ENCODE measurements at places on chromosomes 2 and 18.

GRCh38 chr2:233707940-233708644 lies 4.6 kb upstream of the UGT1A5 start:
- no peak for DNase-seq

DNA sequence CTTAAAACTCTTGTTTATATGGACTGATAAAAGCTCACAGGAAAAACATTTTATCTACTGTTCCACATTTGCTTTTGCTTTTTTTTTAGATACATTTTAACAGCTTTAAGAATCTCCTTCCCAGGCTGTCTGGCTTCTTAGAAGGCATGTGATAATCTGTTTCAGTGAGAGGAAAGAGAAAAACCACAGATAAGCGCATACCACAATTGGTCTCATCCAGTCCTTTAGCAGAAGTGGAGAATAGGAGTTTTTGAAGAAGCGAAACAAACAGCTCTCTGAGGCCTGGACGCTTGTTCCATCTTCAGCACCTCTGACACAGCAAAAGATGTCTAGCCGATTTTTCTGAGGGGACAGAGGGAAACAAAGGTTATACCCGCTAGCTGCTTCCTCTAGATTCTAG lies 37.6 kb downstream of the RMC1 start:
- peak; percentile 87 for DNase-seq

DNA sequence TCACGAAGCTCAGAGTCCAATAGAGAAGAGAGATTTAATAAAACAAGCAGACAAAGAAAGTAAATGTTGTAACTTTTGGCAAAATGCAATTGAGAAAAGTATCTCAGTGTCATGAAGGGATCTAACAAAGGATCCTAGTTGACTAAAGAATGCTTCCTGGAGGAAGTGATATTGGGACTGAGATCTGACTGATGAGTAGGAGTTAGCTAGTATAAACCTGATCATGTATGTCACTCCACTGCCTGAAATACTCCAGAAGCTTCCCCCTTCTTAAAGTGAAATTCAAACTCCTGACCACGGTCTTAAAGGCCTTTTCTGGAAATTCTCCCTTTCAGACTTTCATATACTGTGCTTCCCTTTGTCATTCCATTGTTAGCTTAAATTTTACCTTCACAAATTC lies 1102.4 kb upstream of the ZEB2 start:
- DNase-seq = no peak

GRCh38 chr2:43073401-43073825 lies 153.0 kb downstream of the ZFP36L2 start:
- peak; percentile 45 for DNase-seq

GRCh38 chr2:105573910-105574655 lies 170.6 kb upstream of the NCK2 start:
- no peak for DNase-seq

GRCh38 chr2:68889021-68889420 lies 17.8 kb upstream of the BMP10 start:
- DNase-seq = no peak

DNA sequence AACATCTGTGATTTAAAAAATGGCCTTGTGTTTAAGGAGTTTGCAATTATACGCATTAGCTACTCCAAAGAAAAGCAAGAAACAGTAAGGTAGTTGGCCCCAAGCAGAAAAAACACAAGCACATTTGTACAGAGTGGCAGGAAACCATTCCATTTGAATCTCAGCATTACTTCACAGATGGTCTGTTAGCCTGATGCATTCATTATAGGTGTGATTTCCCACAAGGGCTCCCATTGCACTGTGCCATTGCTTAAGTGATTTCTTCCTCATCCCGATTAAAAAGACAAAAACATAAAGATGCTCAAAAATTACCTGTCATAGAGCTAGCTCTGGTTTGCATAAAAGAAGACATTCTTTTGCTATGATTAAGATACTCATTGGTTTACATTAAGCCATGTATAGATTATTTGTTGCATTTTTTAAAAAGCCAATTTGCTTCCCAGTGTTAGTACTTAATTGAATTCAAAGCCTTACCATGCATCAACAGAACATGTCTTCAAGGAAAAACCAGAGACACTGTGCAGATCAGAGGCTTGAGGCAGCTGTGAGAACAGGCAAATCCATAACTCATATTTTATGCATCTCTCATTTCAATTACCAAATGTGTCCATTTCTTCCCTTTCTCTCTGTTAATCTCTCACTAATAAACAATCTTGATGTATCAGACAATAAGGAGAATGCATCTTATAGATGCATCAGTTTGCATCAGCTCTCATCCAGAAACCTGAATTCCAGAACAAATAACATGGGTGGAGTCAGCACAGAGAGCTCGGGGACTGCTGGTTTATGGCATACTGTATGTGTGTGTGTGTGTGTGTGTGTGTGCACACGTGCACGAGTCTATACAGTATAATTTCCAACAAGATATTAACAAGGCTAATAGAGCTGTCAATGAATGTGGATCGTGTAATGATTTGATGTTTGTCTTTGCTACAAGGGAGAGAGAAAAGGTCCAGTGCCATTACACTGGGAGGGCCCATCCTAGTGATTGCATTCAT lies 558.6 kb upstream of the HS6ST1 start:
- DNase-seq = no peak

DNA sequence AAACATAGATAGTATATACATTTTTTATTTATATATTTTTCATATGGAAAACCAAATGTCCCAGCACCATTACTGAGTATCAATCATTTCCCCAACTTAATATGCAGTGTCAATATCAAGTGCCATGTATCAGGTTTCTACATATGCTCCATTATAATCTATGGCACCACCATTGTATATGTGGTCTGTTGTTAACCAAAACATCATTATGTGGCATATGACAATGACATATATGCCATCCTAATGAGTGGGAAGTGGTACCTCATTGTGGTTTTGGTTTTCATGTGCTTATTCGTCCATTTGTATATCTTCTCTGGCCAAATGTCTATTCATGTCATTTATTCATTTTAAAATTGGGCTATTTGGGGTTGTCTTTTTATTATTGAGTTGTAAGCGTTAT lies 9.2 kb downstream of the PTPN18 start:
- no peak for DNase-seq

GRCh38 chr2:8847400-8847799 lies 10.0 kb upstream of the KIDINS220 start:
- no peak for DNase-seq

DNA sequence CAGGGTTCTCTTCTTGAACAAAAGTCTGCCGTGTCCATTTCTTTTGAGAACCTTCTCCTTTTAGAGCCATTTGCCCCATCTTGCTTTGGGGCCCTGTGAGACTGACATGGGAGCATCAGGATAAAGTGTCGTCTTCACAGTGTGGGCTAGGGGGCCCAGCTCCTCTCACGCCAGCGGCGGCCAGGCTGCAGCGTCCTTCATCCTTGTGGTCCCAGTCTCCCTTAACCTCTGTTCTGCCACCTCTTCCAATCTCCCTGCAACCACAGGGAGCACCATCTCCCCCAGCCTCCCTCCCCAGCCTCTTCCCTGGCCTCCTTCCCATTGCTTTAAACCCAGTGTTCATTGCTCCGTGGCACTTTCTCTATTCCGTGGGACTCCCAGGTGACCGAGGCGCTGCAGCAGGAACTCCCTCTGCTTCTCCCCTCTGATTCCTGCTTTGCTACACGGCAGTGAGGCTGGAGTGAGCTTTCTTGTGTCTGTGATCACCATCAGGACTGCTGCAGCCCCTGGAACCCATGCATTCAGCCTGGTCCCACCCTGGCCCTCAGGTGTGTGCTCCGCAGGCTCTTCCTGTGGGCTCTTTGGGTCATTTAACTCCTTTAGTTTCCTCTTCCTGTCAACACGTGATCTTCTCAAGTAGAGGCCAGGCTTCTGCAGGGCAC lies 234.1 kb downstream of the MYT1L start:
- no peak for DNase-seq

- no peak for DNase-seq
Measured at GRCh38 chr18:48208432-48209140, 200.6 kb downstream of the ZBTB7C start.

GRCh38 chr2:206853915-206854314 lies 85.4 kb upstream of the CPO start:
- no peak for DNase-seq

- no peak for DNase-seq
Measured at GRCh38 chr2:203077451-203077850, 62.8 kb downstream of the NBEAL1 start.

- no peak for DNase-seq
Measured at GRCh38 chr2:148221926-148222325, 201.0 kb downstream of the MBD5 start.

- DNase-seq = no peak
Measured at GRCh38 chr2:100865816-100866460, 46.0 kb downstream of the NPAS2 start.

- no peak for DNase-seq
Measured at GRCh38 chr2:235968155-235968554, 200.0 kb downstream of the GBX2 start.

- DNase-seq = no peak
Measured at GRCh38 chr2:68565858-68566257, 77.5 kb upstream of the PROKR1 start.

GRCh38 chr2:16622399-16622968 lies 43.1 kb downstream of the CYRIA start:
- DNase-seq = peak; percentile 83

GRCh38 chr2:201888426-201888800 lies 82.1 kb downstream of the CDK15 start:
- no peak for DNase-seq

DNA sequence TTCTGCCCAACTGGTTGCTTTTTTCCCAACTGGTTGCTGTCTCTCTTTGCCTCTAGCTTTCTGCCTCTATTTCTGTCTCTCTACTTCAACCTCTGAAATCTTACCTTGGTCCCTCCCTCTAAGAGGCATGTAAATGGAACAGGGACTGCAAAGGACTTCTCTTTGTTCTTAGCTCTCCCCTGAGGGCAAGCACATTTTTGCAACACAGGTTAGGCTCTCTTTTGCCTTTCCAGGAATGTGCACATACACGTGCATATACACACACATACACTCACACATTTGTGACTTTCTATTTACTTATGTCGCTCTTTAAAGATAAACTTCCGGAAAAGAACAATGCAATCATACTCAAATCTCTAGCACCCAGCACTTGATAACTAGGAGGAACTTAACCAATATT lies 262.6 kb upstream of the DDX18 start:
- no peak for DNase-seq

DNA sequence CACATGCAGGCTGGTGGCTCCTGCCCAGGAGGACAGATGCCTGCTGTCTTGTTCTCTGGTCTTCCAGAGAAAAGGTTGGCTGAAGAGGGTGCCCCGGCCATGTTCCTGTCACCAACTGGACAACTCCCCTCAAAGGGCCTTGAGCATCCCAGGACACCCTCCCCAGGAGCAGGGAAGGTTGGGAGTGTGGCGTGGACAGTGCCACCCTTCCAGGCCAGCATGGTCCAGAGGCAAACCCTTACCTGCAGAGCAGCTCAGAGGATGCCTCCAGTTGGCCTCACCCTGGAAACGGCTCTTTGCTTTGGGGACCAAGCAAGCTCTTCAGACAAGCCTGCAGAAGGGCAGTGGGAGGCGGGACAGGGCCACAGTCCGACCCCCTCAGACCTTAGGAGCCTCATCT lies 4.9 kb upstream of the GPC1 start:
- no peak for DNase-seq

- no peak for DNase-seq
Measured at GRCh38 chr2:108199726-108200125, 40.0 kb upstream of the SULT1C3 start.

- DNase-seq = no peak
Measured at GRCh38 chr2:212727751-212728150, 189.1 kb upstream of the ERBB4 start.

- DNase-seq = peak; percentile 35
Measured at GRCh38 chr2:206004004-206004693, 81.8 kb downstream of the INO80D start.

GRCh38 chr2:32746669-32747068 lies 118.8 kb downstream of the TTC27 start:
- DNase-seq = no peak

GRCh38 chr18:45249246-45249661 lies 366.0 kb upstream of the SLC14A2 start:
- no peak for DNase-seq

GRCh38 chr2:226969417-226970080 lies 133.7 kb downstream of the RHBDD1 start:
- DNase-seq = no peak

DNA sequence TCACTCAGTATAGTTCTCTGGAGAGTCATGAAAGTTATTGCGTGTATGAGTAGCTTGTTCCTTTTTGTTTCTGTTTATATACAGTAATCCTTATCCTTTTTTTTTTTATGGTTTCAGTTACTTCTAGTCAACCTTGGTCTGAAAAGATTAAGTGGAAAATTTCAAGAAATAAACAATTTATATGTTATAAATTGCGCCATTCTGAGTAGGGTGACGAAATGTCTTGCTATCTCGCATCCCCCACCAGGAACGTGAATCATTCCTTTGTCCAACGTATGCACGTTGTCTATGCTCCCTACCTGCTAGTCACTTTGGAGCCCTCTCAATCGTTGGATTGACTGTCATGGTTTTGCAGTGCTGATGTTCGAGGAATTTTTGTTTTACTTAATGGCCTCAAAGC lies 60.4 kb downstream of the FAM117B start:
- no peak for DNase-seq

DNA sequence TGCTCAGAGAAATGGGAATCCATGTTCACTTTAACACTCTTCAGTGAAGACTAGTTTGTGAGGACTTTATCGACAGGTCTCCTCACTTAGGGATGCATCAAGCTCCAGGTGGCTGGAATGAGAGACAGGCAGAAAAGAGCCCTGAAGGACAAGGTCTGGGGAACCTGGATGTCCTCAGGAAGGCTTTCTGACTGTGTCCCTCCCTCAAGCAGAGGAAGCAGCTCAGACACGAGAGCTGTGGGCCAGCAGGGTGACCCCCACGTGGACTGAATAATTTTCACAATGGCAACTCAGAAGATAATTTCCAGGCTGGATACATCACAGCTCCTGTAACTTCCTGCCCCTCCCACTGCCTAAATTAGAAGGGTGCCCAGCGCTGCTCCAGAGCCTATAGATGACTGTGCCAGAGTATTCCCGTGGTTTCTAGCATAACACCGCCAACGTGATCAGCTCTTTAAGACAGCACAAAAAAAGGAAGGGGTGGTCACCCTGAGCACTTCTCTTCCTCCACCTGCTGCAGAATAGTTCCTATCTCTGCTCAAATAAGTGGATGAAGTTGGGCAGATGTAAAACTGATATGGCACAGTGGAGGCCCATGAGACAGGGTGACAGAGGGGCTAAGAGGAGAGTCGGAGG lies 25.7 kb upstream of the NCK2 start:
- DNase-seq = peak; percentile 43

- no peak for DNase-seq
Measured at GRCh38 chr2:216165711-216166110, 56.6 kb downstream of the XRCC5 start.

DNA sequence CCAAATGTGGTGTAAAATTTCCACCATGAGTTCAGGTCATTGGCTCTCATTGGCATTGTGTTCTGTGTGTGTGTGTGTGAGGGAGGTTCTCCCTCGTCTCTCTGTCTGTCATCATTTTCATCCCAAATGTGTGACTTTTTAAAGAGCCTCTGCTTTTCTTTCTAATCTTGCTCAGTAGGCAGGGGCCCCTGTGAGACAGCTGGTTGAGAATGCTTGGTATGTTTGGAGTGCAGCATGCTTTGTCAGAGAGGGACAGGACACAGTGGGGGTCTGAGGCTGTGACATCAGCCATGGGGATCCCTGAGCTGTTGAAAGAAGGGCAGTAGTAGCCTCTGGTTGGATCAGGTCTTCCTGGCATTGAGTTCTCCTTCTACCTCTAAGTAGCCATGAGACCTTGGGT lies 10.6 kb downstream of the PTPRM start:
- DNase-seq = no peak

All from KBM-7 (cell line).